Right cardiac atrium (tissue), 5 donors: ENCODE measurements at places on chromosomes 2 and 18. TPM values are rescaled to one million over a fixed set of nuclear protein-coding genes. Genes with fewer than 3 reads are reported as not detected.

IL36G gene
- total RNA-seq: not detected

- no peak for DNase-seq
Observed at GRCh38 chr2:147660680-147661079, 184.1 kb upstream of the ACVR2A start.

DNA sequence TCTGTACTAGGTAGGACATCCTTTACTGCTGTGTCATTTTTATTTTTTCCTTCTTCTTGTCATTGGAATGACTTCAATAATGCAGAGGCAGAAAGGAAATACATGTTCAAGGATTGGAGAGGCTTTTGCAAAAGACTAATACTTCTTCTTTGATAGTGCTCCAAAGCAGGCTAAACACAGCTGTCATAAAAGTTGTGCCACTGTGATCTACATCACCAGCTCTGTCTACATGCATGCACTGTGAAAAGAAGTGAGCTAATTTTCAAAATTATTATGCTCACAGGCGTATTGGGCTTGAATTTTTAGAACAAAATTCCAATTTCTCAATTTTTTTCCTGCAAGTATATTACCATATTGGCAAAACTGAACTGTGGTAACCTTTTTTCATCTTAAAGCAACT, 37.5 kb upstream of the CALCRL start:
- no peak for DNase-seq

- DNase-seq: no peak
Observed at GRCh38 chr2:147222506-147222905, 622.3 kb upstream of the ACVR2A start.

DNA sequence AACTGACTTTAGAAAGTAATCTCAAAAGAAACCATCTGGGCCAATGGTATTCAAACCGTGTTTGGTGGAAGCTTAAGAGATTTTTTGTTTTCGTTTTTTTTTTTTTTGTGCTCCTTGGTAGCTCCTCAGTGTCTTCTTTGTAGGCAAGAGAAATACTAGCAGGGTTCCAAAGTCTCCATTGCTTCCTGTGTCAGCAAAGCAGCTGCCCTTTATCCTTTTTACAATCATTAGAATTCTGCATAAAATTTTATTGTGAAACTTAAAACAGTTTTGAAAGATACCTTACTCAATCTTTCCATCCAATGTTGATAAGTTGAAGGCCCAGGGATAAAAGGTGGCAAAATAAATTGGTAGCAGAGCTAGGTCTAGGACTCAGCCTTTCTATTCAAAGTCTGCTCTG, 479 bp downstream of the IL1F10 start:
- no peak for DNase-seq

DNA sequence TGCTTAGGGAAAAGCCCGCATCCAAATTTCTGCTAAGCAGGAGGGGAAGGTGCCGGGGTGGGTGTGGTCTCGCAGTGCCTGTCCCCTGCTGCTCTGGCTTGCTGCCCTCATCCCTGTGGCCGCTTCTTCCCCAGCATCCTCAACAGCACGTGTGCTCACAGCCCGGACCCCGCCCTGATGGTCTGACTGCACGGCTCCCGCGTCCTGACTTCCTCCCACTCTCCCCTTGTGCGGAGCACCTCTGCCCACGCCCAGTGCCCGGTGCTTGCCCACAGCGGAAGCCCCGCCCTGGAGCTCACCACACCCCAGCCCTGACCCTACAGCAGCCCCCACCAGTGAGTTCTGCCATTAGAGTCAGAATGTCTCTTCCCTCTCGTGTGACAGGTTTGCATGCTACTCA, 277.9 kb downstream of the NDUFA10 start:
- DNase-seq: peak; percentile 38

GRCh38 chr18:63263444-63263843, 56.1 kb downstream of the BCL2 start:
- no peak for DNase-seq

DNA sequence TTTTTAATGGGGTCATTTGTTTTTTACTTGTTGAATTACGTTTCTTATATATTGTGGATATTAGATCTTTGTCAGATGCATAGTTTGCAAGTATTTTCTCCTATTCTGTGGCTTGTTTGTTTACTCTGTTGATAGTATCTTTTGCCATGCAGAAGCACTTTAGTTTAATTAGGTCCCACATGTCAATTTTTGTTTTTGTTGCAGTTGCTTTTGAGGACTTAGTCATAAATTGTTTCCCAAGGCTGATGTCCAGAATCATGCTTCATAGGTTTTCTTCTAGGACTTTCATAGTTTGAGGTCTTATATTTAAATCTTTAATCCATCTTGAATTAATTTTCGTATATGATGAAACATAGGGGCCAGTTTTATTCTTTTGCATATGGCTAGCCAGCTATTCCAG, 13.2 kb downstream of the PIKFYVE start:
- DNase-seq: no peak

GRCh38 chr2:144642131-144642530, 122.2 kb upstream of the ZEB2 start:
- no peak for DNase-seq

- DNase-seq: no peak
Observed at GRCh38 chr2:63131196-63131595, 80.6 kb downstream of the OTX1 start.

- no peak for DNase-seq
Observed at GRCh38 chr2:28004086-28004485, 113.6 kb downstream of the BABAM2 start.
